ENCODE measurements at places on chromosomes 5 and 9.

DNA sequence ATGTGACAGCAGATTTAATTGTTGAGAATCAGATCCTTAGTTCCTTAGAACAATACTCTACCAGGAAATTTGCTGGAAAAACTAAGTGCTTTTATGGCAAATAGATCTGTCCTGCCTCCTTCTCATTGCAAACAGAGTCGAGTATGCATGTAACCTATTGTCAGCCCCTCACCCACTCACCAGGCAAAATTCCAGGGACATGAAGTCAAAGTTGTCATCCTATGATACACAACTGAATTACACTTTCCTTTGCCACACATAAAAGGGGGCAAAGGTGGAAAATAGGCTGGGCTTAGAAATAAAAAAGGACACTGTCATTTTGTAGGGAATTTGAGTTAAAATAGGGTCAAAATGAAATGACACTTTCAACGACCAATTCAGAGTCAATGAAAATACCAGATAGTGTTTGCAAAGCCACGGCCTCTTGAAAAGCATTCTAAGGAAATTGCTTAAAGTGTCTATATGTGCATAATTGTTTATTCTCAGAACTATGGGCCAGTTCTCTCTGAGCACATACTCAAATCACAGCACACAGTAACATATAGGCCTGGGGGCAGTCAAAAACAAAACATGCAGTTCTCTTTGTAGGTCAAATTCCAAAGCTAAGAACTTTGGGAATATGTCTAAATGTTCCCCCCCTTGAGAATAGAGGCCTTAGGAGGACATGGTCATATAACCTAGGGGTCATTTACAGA, 452.8 kb downstream of the NFIB start:
- DNase-seq, result no peak

- DNase-seq, result no peak
These were observed 188.8 kb downstream of the CSNK1G3 start for GRCh38 chr5:123700624-123701287.

GRCh38 chr5:50738864-50739263, 72.4 kb downstream of the PARP8 start:
- DNase-seq, result no peak

DNA sequence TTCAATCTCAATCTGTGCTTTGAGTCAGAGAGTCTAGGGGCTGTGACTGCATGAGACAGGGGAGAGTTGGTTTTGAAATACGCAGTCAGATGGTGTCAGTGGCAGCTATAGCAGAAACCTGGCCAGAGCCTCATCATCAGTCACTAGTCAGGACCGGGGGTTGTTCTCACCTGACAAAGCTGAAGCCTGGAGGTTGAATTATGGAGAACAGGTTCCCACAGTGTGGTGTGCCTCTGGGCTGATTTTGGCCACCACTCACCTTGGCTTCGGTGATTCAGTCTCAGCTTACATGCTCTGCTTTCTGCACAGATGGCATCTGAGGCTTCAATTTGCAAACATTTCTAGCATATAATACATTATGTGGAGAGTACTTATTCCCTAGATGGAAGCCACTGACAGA, 387.3 kb downstream of the YTHDC2 start:
- DNase-seq, result no peak

All from activated CD4-positive, CD25-positive, alpha-beta regulatory T cell treated with anti-CD3 and anti-CD28 coated beads, Interleukin-2, amount 50 U/mL, for 72 hours (primary cell).